ENCODE measurements at places on chromosomes 16 and 17.

- no peak for DNase-seq
These were observed 20.6 kb downstream of the TPPP3 start for GRCh38 chr16:67372664-67373063.

- no peak for DNase-seq
These were observed 56.4 kb downstream of the WWOX start for GRCh38 chr16:78155791-78156345.

DNA sequence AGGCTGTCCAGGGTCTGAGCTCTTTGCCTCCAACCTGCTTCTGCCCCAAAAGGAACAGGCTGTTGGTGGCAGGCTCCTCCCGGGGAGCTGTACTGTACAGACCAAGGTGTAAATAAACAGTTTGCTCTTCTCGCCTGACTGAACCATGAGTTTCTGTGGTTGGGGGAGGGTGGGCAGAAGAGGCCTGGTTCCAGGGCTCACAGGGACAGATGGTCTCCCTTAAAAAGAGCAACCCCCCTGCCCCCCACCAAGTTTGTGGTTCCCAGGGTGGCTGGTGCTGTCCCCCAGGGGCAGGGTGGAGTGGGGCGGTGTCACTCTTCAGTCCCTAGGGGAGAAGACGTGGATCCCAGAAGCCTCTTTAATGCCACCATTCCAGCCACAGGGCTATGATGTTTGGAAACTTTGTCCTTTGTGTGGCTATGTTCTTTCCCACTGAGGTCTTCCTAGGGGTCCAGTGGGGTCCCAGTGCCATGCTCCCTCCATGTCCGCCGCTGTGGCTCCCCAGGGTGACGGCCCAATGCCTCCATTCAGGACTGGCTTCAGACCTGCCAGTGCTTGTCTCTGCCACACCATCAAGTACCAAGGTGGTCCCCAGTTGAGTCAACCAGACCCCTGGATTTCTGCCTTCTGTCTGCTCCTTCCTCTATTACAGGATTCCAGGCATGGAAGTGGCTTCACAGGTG is 146.7 kb downstream of the RAB11FIP4 start:
- DNase-seq: no peak

- DNase-seq: peak; percentile 48
These were observed at the start of gene SLC13A5 for GRCh38 chr17:6713130-6713917. Gene SLC13A5 (minus strand): TSS chr17:6713369. CDS start chr17:6713333, 36 bp downstream.

- no peak for DNase-seq
These were observed 57.9 kb upstream of the CLEC19A start for GRCh38 chr16:19227643-19228042.

GRCh38 chr16:77324729-77325128 is 110.1 kb downstream of the ADAMTS18 start:
- DNase-seq: no peak

DNA sequence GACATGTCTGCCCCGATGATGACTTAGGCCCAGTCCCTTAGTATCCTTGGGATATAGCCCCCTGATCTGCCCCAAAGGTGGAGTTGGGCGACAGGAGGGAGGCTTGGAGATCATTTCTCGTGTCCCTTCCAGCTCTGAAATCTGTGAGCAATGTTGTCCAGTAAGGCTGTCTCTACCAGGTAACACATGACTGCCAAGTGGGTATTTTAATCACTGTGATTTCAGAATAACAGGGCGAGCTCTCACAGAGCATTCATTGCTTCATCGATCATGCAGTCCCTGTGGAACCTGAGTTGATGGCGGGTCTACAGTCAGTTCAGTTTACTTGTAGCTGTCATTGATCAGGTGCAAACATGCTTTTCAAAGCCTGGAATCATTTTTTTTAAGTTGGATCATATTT is 39.2 kb downstream of the KSR1 start:
- no peak for DNase-seq

DNA sequence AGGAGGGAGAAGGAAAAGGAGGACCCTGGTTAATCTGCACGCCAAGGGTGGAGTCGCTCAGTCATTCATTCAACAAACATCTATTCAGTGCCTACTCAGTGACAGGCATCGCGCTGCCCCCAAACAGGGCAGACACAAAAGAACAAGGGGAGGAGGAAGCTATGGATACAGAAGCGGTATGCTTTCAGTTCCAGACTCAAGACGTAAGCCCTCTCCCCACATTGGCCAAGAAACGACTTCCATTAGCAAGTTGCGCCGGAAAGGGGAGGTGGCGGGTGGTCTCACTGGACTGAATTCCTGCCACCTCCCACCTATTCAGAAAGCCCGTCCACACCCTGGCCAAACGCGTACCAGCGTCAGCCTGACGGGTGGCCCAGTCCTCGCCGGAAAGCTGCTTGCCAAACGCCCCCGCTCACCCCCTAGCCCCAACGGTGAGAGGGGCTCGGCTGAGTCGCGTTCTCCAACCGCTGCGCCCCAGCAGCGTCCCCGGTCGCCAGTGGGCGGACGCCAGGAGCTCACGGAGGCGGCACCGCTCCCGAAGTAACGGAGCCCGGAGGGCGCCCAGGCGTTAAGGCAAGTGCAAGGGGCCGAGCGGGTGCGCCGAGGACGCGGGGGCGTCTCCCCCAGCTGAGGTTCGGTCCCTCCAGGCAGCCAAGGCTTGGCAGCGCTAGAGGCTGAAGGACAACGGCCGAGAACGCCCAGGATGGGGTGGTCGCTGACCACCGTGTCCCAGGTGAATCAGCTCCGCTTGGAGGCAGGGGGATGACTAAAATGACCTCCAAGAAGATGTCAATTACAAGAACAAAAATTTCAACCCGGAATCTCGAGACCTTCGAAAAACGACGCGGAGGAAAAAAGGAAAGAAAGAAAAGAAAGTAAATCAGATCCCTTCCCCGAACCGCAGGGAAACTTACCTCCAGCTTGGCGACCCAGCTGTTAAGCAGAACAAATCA is 470.7 kb downstream of the SOX9 start:
- peak; percentile 33 for DNase-seq

- no peak for DNase-seq
These were observed 7.4 kb downstream of the GNAO1 start for GRCh38 chr16:56198755-56199114.

DNA sequence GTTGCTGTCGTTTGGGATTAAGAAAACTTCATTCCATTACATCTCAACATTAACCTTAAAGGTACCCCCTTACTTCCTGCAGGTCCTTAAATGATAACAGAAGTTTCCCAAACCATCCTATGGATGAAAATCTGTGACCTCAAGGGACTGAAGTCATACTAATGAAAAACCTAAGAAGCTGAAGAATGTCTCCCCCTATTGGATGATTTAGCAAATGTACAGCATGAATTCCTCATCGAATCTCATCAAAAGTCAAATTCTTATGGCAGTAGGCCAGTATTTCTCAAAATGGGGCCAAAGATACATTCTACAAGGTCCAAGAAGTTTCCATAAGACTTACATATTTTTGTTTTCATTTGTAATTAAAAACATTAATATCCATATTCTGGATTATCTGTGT is 13.5 kb downstream of the SCO1 start:
- peak; percentile 54 for DNase-seq

GRCh38 chr17:5885336-5885735 is 184.8 kb upstream of the WSCD1 start:
- DNase-seq: no peak

GRCh38 chr16:78163772-78164670 is 64.6 kb downstream of the WWOX start:
- DNase-seq: peak; percentile 80

DNA sequence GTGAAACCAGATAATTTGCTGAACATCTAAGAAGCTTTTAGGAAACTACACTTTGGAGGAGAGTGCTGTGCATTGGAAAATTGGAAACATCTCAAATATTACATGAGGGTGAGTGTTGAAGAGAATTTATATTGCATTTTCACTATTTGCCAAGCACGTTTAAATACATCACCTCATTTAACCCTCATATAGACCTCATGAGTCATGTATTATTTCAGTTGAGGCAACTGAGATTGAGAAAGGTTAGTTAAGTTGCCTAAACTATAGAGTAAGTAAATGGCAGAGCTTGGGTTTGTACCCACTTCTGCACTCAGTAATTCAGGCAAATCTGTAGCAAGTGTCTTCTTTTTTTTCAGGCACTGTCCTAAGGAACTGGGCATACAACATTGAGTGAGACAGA is 3.7 kb upstream of the NLK start:
- DNase-seq: no peak

- no peak for DNase-seq
These were observed 34.1 kb downstream of the FAM20A start for GRCh38 chr17:68567035-68567434.

DNA sequence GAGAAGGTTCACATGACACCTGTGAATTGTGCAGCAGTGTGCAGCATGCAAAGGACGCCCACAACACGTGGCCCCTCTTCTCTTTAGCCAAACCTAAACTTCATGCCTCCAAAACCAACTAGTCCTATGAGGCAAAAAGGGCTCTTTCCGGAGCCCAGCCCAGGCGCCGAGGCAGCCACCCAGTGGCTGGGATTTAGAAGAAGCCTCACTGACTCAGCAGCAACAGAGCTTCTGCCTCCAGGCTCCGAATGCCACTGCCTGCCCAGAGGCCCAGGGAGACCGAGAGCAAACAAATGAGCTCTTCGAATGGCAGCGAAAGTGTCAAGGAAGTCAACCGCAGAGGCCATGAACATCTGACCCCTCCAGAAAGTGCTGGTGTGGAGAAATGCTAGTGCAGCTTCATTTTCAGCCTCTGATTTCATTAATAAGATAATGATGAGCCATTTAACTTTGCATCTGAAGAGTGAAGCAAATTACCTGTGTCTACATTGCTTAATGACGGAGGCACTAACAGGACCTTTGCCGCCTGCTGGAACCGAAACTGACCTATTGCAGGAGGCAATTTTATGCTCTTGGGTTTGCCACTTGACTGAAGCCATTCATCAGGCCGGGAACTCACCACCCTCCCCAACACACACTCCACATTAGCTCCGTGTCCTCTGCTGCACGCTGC is 157.7 kb upstream of the RPL38 start:
- no peak for DNase-seq

GRCh38 chr17:82278308-82278707 is 4.8 kb upstream of the CSNK1D start:
- DNase-seq: no peak

DNA sequence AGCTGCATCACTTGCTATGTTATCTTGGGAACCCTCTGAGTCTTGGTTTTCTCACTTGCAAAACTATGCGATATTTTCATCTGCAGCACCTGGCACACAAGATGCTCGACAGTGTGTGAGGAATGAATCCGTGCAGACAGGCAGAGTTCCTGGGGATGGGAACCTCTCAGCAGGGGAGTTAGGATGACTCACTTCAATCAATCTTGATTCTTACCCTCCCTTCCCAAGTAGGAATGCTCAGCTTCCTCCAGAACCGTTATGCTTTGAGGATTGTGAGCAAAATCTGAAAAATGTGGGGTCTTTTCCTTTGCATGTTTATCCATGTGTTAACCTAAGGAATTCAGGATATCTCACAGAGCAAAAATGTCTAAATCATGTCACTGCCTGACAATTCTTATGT is 68.9 kb upstream of the HNF1B start:
- DNase-seq: peak; percentile 100

GRCh38 chr17:44903012-44903685 is 3.9 kb upstream of the EFTUD2 start:
- no peak for DNase-seq

GRCh38 chr16:79067600-79067999 is 532.9 kb downstream of the MAF start:
- DNase-seq: peak; percentile 38

GRCh38 chr16:30846649-30847402 is 47.1 kb downstream of the BCL7C start:
- DNase-seq: no peak

DNA sequence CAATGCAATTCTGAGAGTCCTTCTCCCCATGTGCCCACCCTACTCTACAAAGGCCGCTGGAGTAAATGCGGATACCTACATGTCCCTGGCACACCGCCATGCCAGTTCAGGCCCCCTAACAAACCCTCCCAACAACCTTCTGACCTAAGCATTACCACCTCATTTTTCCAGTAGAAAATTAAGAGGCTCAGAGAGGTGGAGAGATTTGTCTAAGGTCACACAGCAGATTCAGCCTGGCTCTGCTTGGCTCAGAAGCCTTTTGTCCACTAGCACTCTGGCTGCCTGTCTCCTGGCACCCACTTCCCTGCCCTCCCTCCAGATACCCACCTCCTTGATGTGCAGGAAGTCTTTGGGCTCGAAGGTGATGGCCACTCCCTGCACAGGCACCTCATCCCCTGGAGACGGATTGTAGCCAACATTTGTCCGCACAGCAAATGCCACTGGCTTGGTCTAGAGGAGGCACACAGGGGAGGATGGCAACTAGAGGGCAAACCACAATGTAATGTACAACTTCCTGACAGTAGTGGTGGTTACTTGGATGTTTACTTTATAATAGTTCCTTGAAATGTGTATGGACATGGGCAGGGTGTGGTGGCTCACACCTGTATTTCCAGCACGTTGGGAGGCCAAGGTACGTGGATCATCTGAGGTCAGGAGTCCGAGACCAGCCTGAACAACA is 10.2 kb downstream of the CACNB1 start:
- no peak for DNase-seq

- DNase-seq: no peak
These were observed 35.9 kb downstream of the SLC6A4 start for GRCh38 chr17:30199600-30199999.

- no peak for DNase-seq
These were observed 9.3 kb upstream of the CYB561 start for GRCh38 chr17:63455417-63455816.

DNA sequence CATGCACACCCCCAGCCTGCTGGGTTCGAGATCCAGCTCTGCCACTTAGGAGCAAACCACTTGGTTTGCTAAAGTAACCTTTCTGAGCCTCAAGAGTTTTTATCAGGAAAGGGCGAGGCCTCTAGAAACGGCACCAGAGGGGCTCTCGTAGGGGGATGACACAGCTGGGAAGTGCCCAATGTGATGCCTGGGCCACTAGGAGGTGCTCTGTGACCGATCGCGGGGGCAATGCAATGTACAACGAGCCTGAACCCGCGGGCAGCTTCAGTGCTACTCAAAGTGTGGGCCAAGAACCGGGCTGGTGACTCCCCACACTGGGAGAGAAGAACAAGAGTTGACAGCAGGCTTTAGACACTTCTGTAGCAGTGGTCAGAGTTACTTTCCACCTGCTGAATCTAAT is 9.4 kb downstream of the C16orf89 start:
- peak; percentile 23 for DNase-seq

DNA sequence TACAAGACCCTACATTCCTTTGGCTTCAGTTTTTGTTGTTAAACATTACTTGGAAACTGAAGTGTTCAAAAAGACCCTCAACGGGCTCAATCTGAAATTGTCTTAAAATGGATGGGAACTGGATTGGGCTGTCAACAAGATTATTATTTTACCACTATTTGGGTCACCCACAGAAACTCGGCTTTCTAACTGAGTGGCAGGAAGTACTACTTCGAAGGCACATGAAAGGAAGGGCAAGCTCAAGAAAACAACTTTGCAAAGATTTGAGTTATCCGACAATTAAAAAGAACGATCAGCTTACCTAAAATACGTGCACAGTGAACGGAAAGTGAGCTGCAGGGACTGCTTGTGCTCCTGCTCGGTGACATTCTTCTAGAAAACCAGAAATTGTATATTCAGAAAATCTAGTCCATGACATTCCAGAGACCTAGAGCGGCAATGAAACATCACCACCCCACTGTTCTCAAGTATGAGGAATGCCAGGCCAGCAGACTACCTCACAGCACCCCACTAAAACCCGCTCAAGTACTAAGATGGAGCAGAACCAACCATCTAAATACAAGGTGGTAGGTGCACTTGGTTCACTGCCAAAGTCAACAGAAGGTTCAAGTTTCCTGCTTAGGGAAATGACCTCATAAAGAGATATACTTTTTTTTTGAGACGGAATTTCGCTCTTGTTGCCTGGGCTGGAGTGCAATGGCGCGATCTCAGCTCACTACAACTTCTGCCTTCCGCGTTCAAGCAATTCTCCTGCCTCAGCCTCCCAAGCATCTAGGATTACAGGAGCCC is 60.5 kb downstream of the ZZEF1 start:
- DNase-seq: no peak

GRCh38 chr17:45332989-45333701 is 16.3 kb upstream of the MAP3K14 start:
- peak; percentile 40 for DNase-seq
